ENCODE measurements at places on chromosomes 4 and X. TPM values are rescaled to one million over a fixed set of nuclear protein-coding genes. Genes with fewer than 3 reads are reported as not detected.

DNA sequence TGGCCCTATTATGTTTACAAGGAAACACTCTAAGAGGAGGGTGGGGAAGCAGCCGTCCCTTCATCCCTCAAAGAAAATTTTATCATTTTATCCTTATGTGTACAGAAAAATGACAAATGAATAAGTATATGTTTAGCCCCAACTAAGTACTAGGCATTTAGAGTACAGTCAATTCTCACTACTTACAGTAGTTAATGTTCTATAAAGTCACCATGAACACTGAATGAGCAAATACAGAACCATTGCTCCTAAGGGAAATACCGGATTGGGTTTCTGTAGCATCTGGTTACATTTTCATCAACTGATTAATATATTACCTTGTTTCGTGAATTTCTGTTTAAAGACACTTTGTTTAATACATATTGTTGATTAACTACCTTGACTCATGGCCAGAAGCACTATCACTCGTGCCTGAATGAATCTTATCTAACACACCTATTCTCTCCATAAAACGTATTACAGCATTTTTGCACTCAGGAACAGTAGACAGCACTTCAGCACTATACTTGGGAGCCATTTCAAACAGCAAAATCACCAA is 109.3 kb downstream of the ASB9 start:
- DNase-seq: no peak

GRCh38 chr4:6221851-6222760 is 21.8 kb upstream of the JAKMIP1 start:
- no peak for DNase-seq

GRCh38 chr4:30258949-30259348 is 461.2 kb upstream of the PCDH7 start:
- no peak for DNase-seq

- peak; percentile 70 for DNase-seq
Observed at GRCh38 chr4:73573794-73574528, 46.3 kb downstream of the RASSF6 start.

DNA sequence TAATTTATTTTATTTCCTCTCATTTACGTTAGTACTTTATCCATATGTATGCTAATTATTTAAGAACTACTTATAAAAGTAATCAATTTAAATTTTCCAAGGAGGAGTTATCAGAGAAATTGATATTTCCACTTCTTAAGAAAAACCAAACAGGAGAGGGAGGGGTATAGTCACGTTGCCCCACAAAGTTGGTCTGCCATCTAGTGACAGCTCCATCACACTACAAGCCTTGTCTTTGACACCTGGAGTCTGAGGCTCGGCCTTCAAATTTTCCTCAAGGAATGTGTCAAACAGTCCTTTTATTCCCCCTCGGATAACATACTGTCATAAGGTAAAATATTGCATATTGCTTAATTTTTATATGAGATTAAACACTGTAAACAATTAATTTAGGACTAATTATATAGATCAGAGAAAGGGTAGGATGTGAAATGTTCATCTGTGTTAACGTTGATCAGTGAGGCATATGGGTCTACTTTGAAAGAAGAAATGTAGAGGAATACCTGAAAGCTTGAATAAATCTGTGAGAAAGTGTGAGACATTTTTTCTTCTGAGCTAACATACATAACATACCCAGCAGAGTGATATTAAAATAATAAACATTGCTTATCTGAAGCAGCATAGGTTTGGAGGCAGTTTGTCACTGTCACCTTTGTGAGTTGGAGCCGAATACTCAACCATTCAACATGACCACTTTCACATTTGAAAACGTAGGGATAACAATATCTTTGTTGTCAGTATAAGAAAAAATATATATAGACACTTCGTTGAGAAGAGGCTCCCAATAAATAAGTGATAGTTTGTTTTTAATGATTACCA is 114.4 kb downstream of the GLRA3 start:
- DNase-seq: peak; percentile 39

DNA sequence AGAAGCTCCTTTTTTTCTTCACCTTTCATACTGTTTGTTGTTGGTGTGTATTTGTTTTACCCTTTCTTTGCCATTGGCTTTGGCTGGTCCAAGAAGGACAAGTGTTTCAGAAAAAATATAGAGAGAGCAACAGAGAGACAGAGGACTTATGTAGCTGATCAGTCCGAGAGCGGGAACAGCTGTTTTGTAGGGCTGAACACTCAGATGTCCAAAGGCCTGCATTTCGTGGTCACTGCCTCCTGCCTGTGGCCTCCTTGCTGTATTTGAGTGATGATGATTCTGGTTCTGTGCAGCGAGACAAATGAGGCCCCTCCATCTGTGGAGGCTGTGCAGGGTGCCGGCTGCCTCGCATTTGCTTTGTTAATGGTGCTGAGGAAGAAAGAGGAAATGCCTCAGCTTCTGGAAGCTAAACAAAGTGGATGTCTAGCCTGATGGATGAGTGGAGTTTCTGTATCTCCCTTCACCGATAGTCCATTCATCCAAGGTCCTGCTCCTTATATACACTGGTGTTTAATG is 19.8 kb upstream of the STOX2 start:
- no peak for DNase-seq

DNA sequence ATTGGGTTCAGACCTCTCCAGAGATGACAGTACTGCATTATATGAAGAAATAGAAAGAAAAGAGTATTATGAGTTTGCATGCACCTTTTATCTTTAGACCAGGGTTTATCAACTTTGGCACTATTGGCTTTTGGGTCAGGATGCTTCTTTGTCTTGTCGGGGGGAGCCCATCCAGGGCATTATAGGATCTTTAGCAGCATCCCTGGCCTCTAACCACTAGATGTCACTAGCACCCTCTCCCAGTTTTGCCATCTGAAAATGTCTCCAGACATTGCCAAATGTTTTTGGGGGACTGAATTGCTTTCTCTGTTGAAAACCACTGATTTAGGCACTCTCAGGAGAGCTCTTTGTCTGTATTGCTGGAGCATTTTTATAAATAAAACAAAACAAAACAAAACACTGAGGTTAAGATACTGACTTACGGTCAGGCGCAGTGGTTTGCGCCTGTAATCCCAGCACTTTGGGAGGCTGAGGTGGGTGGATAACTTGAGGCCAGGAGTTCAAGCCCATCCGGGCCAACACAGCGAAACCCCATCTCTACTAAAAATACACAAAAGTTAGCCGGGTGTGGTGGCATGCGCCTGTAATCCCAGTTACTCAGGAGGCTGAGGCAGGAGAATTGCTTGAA is 23.6 kb downstream of the CA5B start:
- peak; percentile 8 for DNase-seq

GPC3 gene
- total RNA-seq: 4.0 TPM

CDS1 gene
- total RNA-seq: 22.4 TPM

ANKRD50 gene
- total RNA-seq: 24.3 TPM

Measured in Calu3 (cell line).